ENCODE measurements at places on chromosomes 2 and 18.

- no peak for DNase-seq
These were observed 11.8 kb downstream of the SLC25A12 start for GRCh38 chr2:171882089-171882769.

DNA sequence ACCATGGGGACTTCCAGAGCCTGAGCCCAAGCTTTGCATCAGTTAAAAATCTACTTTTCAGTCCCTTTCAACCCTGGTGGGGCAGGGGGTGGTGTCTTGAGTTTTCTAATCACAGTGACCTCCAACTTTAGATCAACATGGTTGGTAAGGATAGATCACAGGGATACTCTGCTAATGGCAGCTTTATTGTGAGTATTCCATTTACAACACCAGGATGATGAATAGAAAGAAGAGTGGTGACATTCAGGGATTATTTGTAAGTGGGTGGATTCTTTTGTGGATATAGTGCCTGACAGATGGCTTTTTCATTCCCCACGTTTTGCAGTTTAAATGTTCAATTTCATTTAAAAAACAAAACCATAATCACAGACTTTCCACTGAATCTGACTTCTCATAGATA lies 51.3 kb downstream of the ZNF532 start:
- no peak for DNase-seq

GRCh38 chr18:57776767-57777166 lies 26.3 kb downstream of the ATP8B1 start:
- DNase-seq: no peak

DNA sequence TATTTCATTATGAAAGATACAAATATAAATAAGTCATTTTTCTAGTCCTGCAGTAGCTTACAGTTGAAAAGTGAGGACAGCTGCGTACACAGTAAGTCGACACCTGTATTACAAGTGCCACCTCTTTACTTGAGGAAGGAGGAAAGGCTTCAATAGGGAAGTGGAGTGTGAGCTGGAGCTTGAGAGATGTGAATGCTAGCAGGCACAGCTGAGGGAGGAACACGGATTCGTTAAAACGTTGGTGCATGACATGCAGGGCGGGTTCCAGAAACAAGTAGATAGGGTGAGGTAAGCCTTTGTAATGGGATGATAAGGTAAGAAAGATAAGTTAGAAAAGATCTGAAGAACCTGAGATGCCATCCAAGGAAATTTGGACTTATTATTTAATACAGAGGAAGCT lies 98.1 kb upstream of the CSRNP3 start:
- DNase-seq: no peak

DNA sequence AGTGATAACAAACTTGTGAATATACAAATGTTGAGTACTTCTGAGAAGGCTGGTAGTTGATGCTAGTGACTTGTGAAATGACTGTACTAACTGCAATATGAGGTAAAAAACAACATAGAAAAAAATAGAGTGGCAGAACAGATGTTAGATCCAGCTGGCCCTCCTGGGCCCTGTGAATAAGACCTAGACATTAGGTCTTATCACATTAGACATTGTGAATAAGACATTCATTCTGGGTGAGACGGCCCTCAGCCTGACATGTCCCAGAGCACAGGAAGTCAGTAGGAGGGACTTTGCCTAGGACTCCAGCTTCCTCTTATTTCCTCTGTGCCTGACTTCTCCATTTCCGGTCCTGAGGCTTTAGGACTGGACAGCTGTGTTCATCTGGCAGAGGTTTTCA lies 22.9 kb downstream of the DOK1 start:
- DNase-seq: no peak

GRCh38 chr2:239302083-239302807 lies 98.6 kb downstream of the HDAC4 start:
- peak; percentile 14 for DNase-seq

DNA sequence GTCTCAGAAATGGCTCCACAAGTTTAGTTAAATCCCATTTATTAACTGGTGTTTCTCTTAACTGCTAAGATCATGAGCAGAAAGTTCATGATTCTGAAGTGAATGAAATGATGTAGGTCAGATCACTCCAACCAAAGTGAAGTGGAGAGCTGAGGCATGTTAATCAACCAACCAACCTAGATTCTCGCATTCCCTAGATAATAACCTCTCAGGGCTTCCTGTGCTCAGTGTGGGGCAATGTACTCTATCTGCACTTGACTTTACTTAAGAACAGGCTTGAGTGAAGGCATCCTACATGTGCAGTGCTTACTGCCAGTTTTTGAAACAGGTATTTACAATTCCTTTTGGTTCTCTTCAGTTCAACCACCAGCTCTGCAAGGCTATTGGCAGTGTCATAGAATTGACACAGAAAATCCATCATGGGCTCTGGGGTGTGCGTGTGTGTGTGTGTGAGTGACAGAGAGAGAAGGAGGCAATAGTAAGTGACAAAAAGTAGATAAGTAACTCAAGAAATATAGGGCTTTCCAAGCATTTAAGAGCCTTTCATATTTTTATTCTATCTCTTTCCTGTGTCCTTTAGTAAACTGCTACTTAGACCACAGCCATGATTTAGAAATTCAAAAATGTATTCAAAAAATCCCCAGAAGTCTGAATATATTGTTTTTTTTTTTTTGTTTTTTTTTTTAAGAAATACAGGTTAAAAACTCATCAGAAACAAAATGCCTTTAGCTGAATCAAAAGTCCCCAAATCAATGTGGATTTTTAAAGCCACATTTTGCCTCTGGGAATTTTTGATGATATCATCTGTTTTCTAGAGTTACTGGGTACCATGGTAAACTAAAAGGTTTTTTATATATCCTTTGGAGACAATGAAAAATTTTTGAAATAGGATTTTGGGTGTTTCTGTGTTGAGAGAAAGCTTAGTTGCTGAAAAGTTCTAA lies 28.6 kb downstream of the DOCK10 start:
- DNase-seq: no peak

DNA sequence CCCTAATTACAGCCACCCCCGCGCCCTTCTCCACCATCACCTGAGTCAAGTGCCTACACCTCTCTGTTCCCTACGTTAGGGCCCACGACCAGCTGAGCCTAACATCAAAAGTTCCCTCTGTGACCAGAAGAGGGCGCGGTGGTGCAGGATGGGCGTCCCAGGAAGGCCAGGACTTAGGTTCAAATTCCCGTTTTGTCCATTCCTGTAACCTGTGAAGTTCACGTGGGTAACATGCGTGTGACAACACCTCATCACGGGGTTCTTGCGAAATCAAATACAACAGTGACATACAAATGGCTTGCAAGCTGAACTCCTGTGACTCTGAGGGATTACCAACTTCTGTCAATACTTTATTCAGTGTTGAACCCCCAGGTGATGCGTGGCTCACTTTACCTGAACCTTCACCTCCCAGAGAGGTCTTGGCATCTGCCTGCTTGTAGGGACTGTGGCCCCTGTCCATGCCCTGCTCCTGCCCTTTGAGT lies 207.9 kb downstream of the ARL4C start:
- no peak for DNase-seq

GRCh38 chr2:42558827-42559226 lies 9.6 kb upstream of the MTA3 start:
- DNase-seq: no peak

DNA sequence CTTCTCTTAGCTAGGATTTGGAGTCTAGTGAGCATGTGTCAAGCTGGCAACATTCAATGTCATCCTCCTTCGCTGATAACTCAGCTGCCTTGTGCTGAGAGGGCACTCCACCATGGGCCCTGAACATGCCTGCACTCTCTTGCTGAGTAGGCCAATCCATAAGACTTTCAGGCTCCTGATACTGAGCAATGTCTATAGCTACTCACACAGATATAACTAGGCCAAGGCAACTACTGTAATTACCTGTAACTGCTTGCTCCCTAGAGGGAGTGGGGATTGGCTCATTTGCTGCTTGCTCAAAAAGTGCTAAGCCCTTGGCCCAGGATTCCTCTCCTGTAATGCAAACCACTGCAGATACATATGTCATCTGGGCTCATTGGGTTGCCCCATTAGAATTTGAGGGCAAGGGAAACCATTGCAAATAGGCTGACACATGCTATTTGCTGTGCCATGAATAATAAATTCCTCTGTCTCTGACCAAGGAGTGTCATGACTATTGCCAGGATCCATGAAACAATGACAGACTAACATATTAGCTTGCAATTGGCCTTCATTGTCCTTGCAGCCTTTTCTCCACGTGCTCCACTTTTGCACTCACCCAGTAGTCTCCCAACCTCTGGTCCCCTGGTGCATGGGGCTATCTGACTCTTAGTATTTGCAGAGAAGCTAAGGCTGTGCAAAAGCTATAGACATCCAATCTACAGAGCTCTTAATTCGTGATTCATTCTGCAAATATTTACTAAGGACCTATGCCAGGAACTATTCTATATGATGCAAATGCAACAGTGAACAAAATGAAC lies 36.9 kb upstream of the BMPR2 start:
- DNase-seq: no peak

DNA sequence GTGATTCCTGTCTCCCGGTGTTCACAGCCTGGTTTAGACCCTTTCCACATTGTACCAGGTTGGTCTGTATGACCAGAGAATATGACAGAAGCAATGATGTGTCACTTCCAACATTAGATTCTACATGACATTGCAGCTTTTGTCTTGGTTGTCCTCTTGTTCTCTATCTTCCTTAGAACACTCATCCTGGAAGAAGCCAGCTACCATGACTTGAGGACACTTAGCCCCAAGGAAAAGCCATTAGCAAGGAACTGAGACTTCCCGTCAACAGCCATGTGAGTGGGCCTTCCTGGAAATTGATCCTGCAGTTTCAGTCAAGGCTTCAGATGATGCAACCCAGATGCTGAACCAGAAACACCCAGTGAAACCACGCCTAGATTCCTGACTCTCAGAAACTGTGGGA lies 143.3 kb downstream of the MREG start:
- DNase-seq: no peak

GRCh38 chr2:236782938-236783337 lies 213.3 kb downstream of the ACKR3 start:
- DNase-seq: no peak

DNA sequence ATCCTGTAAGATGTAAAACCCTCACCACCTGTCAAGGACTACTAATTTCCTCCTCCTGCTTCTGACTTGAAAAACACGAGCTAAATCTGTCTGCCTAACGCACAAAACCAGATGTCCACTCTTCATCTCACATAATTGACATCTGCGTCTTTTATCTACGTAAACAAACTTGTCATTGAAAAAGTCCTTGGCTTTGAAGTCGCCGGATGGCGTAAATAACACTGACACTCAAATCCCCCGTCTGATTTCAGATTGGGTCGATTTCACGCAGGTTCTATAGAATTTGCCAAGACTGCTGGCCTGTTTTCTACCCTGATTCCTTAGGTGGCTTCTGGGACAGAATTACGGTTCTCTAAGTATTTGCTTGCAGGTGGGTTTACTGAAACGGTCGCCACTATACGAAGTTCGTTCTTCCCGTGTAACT lies 539 bp upstream of the MOB4 start:
- no peak for DNase-seq

DNA sequence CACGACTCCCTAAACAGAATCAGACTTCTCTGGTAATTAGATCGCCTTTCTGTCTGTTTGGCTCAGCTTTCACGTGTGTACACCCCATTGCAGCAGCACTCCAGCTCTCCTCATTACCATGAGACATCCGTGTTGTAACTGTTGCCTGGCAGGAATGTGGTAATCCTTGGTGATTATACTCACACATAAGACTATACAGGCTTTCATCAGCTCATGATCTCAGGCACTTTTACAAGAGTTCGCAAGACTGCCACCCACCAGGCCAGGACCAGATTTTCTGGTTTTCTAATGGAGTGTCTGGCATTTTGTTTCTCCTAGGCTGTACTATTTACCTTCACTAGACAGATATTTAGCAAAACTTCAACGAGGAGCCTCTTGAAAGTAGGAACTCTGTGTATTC lies 50.2 kb downstream of the ACVR1 start:
- DNase-seq: no peak

- no peak for DNase-seq
These were observed 50.5 kb downstream of the IWS1 start for GRCh38 chr2:127475788-127476187.

GRCh38 chr2:111708476-111709180 lies 175.4 kb downstream of the ANAPC1 start:
- DNase-seq: no peak

- DNase-seq: no peak
These were observed 9.4 kb upstream of the CD302 start for GRCh38 chr2:159807183-159808031.

GRCh38 chr18:46387441-46388131 lies 269.4 kb downstream of the LOXHD1 start:
- peak; percentile 52 for DNase-seq

DNA sequence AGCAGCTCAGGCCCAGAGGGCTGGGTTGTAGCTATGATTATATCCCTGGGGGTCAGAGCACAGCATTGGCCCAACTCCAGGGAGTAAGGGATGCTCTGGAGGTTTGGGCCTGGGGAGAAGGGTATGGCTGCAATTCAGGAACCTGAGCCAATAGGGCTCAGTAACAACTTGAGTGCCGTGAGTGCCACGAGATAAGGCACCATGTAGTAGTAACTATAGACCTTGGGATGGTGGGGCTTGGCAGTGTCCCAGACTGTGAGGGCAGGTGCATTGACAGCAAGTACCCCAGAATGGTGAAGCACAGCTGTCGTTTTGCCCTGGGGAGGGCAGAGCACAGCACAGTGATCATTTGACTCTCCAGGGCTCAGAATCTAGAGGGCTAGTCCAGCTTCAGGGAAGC lies 45.1 kb upstream of the ZNF396 start:
- DNase-seq: no peak

- DNase-seq: no peak
These were observed 18.8 kb downstream of the ATP6V1C2 start for GRCh38 chr2:10740226-10740625.

GRCh38 chr18:70377317-70377799 lies 88.5 kb downstream of the SOCS6 start:
- DNase-seq: no peak

GRCh38 chr2:225177098-225177497 lies 134.8 kb upstream of the DOCK10 start:
- DNase-seq: no peak

GRCh38 chr18:39667905-39668304 lies 2102.3 kb upstream of the CELF4 start:
- no peak for DNase-seq

DNA sequence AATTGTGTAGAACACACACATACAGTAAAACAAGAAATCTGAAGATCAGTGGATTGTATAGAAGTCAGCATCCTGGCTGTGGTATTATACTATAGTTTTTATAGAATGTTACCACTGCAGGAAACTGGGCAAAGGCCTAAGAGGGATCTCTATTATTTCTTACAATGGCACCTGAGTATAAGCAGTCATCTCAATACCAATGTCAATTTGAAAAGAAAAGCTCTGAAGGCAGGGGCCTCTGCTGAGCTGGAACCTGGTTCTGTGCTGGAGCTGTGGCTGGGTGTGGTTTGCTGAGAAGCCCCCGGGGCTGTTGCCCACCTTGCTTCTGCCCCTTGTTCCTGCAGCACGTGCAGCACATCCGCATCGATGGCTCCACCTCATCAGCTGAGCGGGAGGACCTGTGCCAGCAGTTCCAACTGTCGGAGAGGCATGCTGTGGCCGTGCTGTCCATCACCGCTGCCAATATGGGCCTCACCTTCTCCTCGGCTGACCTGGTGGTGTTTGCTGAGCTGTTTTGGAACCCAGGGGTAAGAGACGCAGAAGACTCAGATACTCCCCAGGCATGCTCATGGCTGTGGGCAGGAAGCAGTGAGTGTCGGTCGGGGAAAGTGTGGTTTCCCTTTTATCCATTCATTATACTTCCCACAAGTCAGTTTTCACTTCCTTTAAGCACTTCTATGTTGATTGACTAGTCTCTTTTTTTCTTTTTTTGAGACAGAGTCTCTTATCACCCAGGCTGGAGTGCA lies 23.5 kb upstream of the RPL37A start:
- DNase-seq: no peak

GRCh38 chr2:156687126-156687525 lies 250.9 kb downstream of the GPD2 start:
- no peak for DNase-seq
